ENCODE measurements at places on chromosomes 5 and 9.

GRCh38 chr5:6788956-6789649 is 75.9 kb downstream of the TENT4A start:
- DNase-seq: no peak

DNA sequence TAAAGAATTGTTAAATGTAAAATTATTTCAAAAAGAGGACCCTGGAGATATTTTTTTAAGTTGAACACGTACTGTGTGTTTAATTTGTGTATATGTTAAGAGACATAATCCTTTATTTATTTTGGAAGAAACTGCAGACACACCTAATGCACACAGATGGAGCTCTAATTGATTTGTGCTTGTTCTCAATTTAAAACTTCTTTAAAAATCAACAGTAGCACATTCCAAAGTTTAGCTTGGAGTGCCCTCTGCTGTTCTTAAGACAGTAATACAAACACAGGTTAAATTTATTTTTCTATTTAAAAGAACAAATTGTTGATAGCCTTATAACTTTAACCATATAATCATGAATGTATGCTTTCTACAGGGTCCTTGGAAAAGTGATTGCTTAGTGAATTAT is 277.6 kb upstream of the ADAMTS16 start:
- no peak for DNase-seq

DNA sequence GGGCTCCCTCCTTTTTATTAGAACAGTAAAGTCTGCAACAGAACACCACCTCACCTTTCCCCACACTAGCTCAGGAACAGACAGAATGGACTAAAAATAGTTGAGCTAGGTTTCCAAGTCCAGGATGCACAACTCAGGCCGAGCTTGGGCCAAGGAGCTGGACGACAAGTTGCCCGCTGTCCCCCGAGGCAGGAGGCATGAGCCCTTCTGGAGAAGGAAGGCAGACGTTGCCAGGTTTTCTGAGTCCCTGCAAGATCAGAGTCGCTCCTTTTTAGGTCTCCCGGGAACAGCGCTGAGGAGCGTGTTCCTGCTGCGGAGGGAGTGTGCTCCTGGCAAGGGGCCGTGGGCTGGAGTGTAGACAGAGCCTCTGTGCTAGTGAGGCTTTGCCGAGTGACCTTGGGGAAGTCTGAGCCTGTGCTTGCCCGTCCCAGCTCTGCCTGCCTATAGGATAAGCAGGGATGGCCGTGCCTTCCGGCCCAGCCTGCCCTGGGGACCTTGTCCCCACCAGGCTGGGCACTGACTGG is 121.6 kb downstream of the WNK2 start:
- no peak for DNase-seq

GRCh38 chr5:116626945-116627679 is 52.5 kb upstream of the SEMA6A start:
- no peak for DNase-seq

- no peak for DNase-seq
Observed at GRCh38 chr9:31486630-31487029, 897.8 kb upstream of the ACO1 start.

DNA sequence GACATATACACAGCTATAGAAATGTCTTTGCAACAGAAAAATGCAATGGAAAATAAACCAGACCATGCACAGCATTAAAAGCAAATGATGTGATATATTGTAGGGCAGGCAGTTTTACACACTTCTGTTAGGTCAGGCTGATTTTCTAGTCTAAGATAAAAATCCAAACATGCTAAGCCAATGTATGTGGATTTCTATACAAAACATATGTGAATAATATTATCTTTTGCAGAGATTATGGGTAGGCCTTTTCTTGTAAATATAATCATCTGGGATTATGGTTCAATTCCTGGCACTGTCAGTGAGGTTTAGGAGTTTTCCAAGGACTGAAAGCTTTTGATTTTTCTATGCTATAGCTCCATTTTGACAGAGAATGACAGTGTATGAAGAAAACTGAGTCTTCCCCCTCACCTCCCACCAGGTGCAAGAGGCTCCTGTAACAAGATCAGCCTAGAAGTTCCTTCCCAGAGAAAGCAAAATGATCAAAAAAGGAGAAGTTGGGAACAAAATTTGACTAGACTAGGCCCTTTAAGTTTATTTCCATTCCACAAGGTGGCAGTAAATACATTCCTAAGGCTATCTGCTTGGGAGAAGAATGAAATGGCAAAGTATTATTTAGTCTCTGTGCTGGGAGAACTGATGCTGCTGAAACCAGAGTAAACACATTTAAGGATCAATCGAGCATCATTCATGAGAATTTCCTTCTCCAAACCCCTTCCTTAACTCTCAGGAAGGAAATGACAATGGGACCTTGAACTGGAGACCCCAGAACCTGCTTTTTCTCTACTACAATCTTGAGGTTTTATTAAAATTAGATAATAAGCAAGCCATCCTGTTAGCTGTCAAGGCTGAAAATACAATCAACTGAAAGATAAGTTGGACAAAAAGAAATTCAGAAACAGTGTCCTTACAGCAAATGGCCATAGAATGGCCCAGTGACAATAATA is 133.0 kb upstream of the TUT7 start:
- no peak for DNase-seq
